ENCODE measurements at places on chromosomes 1 and 21.

GRCh38 chr1:186957314-186957713, 128.6 kb downstream of the PLA2G4A start:
- no peak for DNase-seq

GRCh38 chr1:5747426-5748285, 244.6 kb downstream of the NPHP4 start:
- no peak for DNase-seq

- DNase-seq = no peak
Measured at GRCh38 chr1:56506951-56507491, 72.3 kb downstream of the PLPP3 start.

- no peak for DNase-seq
Measured at GRCh38 chr21:38389896-38390295, 108.4 kb downstream of the ERG start.

- peak; percentile 3 for DNase-seq
Measured at GRCh38 chr1:221693087-221693486, 48.8 kb downstream of the DUSP10 start.

- peak; percentile 33 for DNase-seq
Measured at GRCh38 chr1:95232646-95233318, 1.2 kb upstream of the RWDD3 start.

DNA sequence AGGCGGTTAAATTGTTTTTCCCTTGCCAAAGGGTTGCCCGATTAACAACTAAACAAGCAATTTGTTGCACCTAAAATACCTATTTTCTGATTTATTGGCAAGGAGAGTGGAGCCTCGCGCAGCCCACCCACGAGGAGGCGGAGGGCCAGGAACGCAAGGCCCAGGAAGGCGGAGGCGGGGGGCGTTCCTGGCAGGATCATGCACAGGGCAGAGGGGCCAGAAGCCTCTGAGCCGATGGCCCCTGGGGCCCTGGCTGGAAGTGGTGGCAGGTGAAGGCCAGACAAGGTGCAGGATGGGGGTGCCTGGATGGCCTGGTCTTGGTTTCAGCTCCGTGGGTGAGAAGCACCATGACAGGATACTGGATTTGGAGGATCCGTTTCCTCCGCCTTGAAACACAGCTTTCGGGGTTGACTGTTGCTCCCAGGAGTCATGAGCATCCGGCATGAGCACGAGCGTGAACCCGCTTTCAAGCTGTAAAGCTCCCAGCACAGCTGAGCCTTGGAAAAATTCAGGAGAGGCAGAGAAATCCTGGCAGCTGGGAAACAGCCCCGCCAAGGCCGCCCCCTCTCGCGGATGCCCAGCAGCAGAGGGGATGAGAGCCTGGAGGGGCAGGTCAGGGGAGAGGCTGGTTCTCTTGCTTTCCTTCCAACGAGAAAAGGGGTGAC, 35.0 kb downstream of the AJAP1 start:
- DNase-seq = no peak

- no peak for DNase-seq
Measured at GRCh38 chr1:233998891-233999290, 94.4 kb downstream of the SLC35F3 start.

GRCh38 chr1:194533641-194534040, 1347.2 kb upstream of the B3GALT2 start:
- no peak for DNase-seq

DNA sequence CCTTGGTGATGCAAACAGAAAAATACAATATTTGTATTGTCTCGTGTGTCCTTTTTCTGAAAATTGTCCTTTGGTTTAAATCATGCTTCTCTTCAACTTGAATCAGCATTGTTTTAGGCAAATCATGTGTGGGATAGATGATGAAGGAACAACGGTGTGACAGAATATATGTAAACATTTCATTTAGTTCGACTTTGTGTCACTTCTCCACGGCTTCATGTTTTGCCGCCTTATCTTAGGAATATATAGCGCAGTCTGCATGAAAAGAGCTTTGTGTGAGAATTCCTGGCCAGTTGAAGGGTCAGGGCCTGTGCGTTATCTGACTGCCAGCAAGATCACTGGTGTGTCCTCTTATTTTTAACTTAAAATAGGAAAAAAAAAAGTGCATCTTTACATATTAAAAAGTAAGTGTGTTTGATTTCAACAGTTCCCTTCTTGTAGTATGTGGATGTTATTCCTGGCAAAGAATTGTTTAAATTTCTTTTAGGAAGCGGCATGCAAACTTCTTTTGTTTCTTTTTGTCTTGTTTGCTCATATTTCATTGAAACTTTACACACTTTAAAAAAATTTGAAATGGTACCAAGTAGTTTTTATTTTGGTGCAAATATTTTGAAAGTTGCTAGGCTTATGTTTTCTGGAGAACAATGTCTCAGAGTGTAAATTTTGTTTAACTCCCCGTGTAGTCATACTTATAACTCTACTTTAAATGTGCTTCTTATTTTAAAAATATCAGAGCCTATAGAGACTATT, 465.2 kb downstream of the USP25 start:
- peak; percentile 76 for DNase-seq

DNA sequence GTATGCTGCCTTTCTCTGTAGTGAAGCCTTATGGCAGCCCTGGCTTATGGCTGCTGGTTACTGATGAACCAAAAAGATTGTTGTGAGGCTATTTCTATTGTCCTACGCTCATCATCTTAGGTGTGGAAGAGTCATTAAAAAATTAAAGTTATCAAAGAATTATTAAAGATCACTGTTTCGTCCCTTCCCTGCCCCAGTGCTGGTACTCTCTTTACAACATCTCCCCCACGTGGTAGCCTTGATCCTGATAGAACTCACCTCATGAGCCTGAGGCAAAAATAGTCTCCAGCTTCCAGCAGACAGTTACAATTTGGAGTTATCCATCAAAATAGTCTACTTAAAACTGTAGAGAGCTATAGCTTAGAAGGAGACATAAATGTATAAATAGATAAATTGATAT, 201.5 kb downstream of the S1PR1 start:
- DNase-seq = no peak

- peak; percentile 46 for DNase-seq
Measured at GRCh38 chr1:150955280-150955679, 19.4 kb downstream of the CERS2 start.

All from erythroblast (primary cell).